ENCODE measurements at places on chromosomes 3 and 15.

DNA sequence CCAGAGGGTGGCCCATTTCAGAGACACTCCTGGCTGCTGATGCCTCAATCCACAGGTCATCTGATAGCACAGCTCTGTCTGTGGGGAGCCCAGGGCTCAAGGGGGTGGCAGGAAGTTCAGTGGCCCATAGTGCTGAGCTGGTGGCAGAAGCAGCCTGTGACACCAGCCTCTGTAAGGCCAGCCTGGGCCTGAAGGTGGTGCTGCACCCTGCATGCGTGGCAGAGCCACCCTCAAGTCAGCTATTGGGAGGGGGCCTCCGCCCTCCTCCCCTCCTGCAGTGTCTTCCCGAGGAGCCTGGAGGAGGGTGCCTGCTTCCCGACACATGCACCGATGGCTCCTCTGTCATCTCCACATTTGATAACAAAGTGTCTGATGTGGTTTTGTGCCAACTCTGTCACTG lies 3.0 kb downstream of the PLA1A start:
- DNase-seq, result peak; percentile 42

GRCh38 chr3:60048447-60048848 lies 998.6 kb upstream of the CFAP20DC start:
- no peak for DNase-seq

- DNase-seq, result no peak
Observed at GRCh38 chr15:75067123-75067830, 43.9 kb downstream of the PPCDC start.

DNA sequence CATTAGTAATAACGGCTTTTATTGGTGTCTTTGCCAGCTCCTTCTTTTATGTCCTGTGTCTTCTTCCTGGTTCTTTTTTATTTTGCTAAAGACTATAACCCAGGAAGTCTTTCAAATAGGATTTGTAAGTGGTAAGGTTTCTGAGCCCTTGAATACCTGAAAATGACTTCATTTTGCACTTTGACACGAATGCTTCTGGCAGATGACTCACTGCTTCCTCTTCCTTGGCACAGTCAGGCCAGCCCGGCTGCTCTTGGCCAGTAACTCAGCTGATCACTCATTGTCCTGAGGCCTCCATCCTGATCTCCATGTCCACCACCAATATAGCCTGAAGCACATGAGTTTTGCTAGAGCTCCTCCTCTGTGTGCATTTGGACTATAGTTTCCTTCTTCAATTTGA lies 48.7 kb upstream of the NR2E3 start:
- DNase-seq, result peak; percentile 84

DNA sequence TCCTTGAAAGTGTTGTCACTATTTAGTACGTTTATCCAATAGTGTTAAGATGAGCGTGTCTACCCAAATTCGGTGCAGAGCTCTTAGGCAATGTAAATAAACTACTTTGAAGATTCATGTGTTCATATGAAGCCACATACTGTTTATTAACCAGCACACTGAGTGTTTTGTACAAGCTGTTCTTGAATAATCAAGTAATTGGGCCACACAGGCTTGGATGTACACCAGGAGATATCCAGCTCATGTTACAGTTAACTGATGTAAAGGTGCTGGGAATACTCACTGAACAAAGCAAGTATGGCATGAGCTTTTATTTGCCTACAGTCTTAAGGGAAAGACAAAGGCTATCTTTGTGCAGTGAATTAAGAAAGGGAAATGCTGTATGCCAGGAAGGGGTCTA lies 632 bp upstream of the DHX36 start:
- no peak for DNase-seq

GRCh38 chr15:67047149-67047661 lies 18.2 kb upstream of the SMAD3 start:
- DNase-seq, result no peak

GRCh38 chr15:69474291-69474690 lies 21.7 kb downstream of the RPLP1 start:
- no peak for DNase-seq

- DNase-seq, result no peak
Observed at GRCh38 chr15:43067717-43068461, 37.9 kb downstream of the UBR1 start.

DNA sequence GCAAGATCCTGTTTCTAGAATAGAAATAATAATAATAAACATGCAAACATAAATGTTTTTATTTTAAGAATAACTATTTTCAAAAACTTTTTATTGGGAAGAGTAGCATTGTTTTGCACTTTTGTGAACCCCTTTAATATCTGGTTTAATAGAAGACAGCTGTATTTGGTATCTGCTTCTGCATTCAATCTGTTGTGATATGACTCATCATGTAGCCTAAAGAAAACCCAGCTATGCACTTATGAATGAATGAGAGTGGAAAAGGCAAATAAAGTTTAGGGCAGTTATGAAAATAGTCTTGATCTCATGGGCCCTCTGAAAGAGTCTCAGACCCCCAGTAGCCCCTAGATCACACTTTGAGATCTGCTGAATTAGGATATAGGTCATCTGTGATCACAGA lies 100.4 kb upstream of the PPP2R3A start:
- DNase-seq, result no peak

DNA sequence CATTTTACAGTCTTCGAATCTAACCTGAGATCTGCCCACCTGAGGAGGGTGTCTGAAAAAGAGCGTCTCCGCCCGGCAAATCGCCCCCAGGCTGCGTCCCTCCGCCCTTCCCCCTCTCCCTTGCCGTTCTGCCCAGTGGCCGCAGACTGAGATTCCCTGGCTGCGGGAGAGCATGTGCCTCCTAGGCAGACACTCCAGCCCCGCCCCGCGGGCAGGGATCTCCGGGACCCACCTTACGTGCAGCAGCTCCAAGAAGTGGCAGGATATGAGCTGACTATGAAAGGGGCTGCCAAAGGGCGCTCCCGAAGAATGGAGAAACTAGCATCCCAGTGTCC lies 2.7 kb upstream of the WNT5A start:
- DNase-seq, result no peak

DNA sequence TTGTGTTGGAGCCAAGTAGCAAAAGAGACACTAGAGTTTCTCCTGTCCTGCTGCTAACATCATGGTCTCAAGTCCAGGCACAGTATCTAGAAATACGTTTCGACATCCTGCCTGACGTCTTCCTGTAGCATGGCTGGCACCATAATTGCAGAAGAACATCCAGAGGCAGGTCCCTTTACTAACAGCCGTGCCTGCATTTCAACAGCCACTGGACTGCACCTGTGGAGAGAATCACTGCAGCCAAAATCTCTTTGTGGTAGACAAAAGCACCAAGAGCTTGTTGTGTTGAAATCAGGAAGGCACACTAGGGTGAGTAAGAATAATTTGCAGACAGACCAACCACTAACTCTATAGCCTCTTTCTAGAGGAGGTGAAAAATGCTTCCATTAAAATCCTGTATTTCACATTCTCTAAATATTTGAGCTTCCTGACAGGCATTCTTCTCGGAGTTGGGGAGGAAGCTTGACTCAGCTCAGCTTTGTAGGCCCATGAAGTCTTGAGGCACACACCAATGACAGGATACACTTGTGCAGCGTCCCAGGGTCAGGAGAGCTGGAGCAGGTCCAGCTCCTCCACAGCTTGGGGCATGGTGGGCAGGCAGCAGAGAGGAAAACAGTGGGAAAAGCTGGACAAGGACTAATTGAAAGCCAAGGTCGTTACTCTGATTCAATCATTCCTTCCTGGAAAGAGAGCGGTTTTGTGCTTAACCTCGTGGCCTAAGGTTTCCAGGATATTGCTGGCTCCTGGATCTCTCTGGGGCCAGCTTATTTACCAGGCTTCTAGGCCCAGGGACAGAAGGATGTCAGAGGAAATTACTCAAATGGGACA lies 244.9 kb downstream of the FAM43A start:
- DNase-seq, result peak; percentile 78

- DNase-seq, result peak; percentile 83
Observed at GRCh38 chr15:89101302-89102193, 13.3 kb downstream of the ABHD2 start.

DNA sequence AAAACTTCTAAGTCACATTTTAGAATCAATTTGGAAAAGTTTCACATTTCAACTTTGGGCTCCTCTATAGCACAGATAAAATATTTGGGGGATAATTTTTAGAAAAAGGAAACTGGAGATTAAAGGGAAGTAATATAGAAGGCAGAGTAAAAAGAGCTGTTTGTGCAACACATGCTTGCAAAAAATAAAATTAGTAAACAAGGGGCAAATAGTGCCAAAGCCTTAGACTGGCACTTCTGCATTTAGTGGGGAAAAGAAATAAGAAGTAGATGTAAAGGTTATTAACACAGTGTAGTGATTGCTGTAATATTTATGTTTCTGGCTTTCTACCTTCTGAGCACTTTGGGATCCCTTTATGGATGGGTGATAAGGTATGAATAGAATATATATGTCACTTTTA lies 246.6 kb downstream of the CBLB start:
- DNase-seq, result no peak

DNA sequence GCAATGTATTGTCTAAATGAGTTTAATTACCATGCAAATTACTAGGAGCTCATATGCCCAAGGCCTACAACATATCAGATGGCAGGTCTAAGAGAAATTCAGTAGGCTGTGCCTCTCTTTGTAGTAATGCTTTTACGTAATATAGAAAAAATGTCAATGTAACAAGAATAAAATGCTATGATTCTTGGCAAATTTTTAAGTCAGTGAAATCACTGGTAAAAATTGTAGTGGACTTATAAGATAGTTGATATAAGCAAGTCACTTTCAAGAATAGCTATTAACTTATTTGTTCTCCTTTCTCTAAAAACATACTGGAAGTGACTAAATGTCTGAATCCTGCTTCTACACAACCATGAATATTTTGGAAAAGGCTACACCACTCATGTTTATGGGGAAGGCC lies 707.8 kb downstream of the TUSC7 start:
- DNase-seq, result no peak

- peak; percentile 15 for DNase-seq
Observed at GRCh38 chr3:31004025-31004678, 109.7 kb upstream of the GADL1 start.

DNA sequence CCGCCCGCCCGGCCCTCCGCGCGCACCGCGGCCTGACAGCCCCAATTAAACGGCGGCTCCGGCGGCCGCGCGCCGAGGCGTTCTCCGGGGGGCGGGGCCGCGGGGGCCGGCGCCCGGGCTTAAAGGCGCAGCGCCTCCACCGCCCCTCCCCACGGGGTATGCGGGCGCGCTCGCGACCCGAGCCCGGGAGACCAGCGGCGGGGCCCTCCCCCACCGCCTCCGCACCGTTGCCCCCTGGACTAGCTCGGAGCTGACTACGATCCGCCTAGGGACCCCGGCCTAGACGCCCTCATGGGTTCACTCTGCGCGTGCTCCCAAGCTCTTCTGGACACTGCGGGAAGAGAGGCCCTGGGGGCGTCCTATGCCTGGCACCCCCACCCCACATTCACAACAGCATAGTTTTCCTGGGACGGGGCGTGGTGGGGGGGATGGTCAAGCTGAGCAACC lies at the start of gene DUSP7:
Gene DUSP7, minus strand, starts transcription at position 51 of the 447 bp plus-strand sequence. CDS start 205 bp downstream, outside the sequence.
- DNase-seq, result no peak

DNA sequence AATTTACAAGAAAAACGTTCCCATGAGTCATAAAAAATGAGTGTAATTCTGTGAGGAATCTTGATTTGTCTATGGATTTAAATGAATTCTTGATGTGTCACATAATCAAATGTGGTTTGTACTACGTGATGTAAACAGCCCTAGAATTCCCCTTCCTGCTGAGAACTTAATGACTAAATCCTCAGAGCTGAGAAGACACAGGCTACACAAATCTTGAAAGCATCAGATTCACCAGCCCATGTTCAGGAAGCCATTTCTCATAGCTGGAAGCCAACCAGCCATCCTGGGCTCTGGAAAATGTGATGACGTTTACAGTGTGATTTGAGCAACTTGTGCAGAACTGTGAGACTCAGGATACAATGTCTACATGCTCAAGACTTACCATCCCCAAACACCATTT lies 193.7 kb upstream of the MME start:
- DNase-seq, result peak; percentile 74

- DNase-seq, result no peak
Observed at GRCh38 chr3:187120326-187120725, 19.0 kb downstream of the RPL39L start.

GRCh38 chr3:49906073-49906743 lies 2.5 kb upstream of the MST1R start:
- peak; percentile 89 for DNase-seq

DNA sequence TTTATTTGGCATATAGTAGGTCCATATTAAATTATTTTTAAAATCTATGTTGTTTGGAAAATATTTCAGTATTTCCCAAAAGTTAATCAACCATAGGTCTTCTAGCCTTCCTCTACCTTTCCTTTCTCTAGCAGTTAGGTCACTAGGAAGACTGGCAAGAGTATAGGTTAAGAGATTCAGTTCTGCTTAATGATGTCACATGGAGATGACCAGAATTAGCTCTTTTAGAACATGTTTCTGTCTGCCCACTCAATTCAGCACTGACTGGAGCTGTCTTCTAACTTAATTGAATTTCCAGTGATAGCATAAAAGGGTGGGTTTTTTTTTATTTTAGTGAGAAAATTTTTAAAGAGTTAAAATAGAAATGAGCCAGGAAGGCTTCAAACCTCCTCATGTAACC lies 23.8 kb upstream of the ZBED2 start:
- no peak for DNase-seq

DNA sequence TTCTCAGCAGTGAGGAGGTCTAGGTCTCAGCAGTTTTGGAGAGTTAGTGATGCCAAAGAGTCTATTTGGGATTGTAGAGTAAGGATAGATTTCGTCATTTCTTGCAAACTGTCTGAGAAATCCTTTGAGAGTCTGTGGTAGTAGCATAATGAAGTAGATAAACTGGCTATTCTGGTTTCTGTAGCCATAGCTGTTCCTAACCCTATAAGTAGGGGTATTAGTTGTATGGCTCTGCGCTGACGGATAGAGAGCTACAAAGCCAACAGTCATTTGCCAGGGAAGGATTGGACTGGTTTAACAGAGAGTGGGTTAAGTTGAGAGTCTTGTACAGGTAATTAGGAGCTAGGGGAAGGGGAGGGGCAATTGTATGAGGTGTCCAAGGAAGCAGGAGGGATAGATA lies 50.6 kb downstream of the KLHDC8B start:
- no peak for DNase-seq

- DNase-seq, result no peak
Observed at GRCh38 chr3:44329946-44330345, 8.6 kb upstream of the TCAIM start.

DNA sequence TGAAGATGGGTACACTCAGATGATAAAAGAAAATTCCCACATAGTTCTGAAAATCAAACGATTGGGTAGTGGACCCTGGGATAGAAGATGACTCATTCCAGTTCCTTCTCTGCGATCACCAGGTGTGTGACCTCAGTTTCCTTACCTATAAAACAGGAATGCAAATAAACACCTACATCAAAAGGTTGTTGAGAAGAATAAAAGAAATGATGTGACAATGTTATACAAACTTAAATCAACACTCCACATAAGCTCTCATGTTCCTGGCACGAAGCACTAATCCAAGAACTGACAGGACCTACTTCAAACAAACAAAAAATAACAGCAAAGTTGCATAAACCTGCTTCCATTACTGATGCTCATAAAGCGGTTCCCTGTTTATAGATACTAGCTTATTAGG lies 69.2 kb downstream of the RORA start:
- no peak for DNase-seq

GRCh38 chr3:153573481-153573880 lies 411.5 kb downstream of the RAP2B start:
- DNase-seq, result no peak

Data from HTR-8/SVneo (cell line).